GM03348 (cell line): ENCODE measurements at places on chromosomes 4 and X.

- no peak for DNase-seq
These were observed 96.4 kb upstream of the STIM2 start for GRCh38 chr4:26764231-26764630.

DNA sequence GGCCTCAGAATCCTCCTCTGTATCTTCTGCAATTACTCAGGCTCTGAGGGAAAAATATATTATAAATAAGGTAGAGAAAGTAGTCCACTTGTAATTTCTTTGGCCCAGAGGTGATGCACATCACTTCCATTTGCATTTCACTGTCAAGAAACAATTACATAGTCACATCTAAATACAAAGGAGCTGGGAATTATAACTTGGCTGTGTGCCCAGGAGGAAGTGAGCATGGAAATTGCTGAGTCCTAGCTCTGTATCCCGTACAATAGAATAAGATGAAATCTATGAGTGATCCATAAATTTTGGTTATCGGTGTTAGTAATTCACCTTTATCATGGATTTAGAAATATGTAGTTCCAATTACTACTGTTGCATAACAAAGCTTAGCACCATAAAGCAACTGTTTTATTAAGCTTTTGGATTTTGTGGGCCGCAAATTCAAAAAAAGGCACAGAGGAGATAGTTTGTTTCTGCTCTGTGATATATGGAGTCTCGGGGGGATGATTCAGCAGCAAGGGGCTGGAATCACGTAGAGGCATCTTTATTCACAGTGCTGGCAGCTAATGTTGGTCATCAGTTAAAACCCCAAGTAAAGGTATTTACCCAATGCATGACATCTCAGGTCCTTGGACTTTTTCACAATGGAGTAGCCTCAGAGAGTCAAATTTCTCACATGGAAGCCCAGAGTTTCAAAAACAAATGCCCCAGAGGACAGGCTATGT is 241.4 kb upstream of the GALNT7 start:
- DNase-seq = no peak

DNA sequence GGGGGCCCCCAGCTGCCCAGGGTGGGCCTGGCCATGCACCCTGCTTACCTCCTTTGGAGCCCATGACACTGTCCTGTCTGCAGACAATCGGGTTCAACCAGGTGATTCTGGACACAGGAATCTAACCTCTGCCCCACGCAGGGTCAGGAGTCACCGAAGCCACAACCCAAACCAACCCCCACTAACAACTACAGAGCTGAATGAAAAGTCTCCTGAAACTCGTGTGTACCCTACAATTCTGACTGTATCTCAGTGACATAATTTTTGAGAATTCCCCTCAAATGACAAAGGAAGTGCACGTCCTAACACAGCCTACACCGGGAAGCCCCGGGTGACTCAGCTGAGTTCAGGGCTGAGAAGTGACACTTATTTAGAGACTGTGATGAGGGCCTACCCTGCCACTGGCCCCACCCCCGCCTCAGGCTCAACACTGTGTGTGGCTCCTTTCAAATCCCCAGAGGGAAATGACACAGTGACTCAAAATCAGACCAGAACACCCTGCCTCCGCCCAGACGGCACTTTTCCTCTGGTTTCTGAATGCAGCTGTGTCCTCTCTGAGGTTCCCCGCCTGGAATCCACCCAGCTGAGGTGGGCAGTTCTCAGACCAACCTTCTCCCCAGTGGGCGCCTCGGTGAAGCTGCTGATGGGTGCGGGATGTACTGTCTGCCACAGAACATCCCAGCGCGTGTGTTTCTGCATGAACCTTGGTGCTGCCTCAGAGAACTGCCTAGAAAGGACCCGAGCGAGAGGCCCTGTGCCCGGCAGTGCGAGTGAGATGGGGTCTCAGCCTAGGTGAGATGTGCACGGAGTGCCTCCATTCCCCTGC is 9.9 kb downstream of the TNIP2 start:
- peak; percentile 56 for DNase-seq

DNA sequence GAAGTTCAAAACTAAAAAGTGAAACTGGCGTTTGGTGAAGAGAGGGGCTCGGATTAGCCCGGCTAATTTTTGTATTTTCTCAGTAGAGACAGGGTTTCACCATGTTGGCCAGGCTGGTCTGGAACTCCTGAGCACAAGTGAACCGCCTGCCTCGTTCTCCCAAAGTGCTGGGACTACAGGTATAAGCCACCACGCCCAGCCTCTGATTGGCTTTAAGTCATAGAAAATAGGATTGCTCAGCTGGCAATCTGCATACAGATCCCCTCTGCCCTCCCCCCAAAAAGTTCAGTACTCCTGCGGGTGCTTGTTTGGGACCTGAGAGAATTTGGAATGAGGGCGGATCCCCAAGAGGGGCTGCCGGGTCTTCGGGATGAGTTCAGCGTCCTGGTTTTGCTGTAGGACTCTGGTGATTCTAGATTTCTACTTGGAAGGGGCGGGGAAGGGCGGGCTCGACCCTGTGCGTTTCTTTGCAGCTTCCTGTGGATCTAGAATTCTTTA is 537 bp upstream of the PRKX start:
- peak; percentile 4 for DNase-seq

DNA sequence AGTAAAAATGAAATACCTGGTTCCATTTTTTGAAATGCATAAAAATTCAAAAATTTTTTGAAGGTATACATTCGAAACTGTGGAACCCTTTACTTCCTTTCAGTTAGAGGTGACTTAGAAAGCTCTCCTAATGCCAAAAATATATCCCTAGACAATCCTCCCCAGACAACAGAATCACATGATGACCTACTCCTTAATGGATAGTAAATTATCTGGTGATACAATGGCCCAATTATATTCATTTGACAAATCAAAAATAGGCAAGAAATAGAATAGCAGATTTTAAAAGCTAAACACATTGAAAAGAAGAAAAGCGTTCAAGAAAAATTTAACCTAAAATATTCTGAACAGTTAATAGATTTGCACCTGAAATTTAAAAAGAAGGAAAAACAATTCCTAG is 3.5 kb upstream of the UGT2A2 start:
- DNase-seq = no peak
